Activated CD4-positive, CD25-positive, alpha-beta regulatory T cell treated with anti-CD3 and anti-CD28 coated beads, Interleukin-2, amount 50 U/mL, for 16 hours (primary cell): ENCODE measurements at places on chromosomes 12 and 14.

DNA sequence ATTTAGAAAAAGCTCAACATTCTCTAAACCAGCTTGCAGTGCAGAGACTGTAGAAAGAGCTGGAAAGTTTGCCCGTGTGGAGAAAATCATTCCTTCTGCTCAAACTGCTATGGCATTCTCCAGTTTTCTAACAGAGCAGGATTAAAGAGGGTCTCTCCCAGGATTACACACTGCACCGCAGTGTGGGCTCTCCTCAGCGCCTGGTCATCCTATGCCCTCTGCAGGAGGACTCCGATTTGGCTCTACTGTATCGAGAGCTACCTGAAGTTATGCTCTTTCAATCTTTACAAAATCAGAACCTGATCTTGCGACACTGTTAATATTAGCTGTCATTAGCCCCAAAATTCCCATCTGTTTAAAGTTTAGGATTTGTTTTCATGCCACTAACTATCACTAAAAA is 33.0 kb downstream of the BHLHE41 start:
- DNase-seq: no peak

DNA sequence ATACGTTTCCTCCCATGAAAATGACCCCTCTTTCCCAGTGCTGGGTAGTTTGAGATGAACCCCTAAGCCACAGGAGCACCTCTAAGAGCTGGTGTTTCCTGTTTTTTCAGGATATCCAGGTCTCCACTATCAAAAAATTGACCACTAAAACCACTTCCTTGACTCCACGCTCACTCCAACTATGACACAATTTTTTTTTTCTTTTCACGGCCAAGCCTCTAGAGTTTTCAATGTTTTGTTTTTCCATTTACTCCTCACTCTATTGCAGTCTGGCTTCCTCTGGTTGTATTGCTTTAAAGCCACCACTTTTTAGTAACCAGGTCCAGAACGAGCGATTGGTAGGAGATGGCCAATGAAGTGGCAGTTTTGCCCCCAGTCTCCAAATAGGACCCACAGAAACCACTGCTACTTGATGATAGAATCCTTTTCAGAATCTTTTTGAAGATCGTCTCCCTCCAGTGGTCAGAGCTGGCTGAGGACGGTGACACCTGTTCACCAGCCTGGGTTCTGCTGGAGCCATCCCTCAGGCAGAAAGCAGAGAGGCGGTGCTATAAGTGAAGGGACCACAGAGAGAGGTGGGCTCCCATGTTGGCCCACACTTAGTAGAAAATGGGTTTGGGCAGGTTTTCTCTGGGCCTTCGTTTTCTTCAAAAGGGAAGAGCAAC is 454.4 kb downstream of the VRK1 start:
- no peak for DNase-seq

- DNase-seq: no peak
These were observed 3.1 kb downstream of the ADCY4 start for GRCh38 chr14:24331731-24332267.

DNA sequence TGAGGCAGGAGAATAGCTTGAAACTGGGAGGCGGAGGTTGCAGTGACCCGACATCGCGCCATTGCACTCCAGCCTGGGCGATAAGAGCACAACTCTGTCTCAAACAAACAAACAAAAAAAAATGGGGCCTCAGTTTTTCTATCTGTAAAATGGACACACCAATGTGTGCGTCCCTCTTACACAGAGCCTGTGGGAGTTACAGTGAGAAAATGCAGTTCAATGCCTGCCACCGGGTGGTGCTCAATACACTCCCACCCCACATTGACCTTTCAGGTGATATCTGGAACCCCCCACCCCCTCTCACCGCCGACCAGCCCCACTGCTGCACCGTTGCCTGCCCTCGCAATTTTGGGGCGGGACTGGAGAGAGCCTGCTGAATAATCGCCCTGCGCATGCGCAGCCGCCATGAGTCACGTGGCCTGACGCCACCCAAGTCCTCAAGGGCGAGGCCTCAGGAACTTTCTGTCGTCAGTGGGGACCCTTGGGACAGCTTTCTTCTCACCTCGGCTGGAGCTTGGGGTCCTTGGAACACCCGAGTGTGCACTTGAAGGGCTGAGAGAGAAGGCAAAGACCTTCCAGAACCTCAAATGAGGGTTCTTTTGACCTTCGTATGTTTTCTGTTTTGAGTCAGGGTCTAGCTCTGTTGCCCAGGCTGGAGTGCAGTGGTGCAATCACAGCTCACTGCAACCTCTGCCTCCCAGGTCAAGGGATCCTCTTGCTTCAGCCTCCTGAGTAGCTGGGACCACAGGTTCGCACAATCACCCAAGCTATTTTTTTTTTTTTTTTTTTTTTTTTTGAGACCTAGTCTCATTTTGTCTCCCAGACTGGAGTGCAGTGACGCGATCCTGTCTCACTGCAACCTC is 14.6 kb upstream of the CABP1 start:
- DNase-seq: no peak

DNA sequence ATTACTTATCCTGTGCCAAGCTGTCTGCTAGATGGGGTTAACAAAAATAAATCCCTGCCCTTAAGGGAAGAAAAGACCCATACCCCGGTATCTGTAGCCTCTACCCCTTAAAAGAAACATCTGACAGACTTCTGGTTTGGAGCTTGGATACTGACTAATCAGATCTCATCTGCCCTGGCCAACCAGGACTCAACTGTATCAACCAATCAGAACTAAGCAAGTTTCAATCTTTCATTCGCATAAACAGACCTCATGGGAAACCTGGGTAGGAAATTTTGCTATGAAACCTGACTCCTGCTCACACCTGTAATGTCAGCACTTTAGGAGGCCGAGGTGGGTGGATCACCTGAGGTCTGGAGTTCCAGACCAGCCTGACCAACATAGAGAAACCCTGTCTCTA is 26.4 kb upstream of the PRMT8 start:
- DNase-seq: no peak

DNA sequence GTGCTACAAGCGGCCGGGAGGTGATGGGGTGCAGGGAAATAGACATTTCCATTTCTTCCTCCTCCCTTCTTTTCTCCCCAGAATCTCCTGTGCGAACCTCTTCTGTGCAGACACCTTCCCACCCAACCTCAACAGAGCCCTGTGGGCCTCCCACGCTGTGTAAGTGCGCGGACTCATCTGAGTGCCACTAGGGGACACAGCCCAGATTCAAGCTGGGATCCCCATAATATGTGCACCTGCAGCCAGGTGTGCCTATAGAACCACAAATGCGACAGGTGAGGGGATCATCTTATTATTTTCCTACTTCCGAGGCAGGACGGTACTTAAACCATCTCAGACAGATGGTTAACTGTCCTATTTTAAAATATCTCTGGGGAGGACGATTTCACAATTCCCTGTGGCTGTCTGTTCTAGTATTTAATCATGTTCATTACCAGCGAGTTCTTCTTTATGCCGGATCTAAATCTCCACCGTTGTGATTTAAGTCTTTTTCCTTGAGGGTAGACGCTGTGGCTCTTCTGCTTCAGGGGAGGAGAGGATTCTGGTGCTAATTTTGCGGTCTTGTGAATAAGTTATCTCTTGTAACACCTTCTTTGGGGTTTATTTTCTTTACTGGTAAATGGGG is 17.2 kb upstream of the CACNA1C start:
- no peak for DNase-seq

- no peak for DNase-seq
These were observed 802.7 kb downstream of the SLC16A7 start for GRCh38 chr12:60398547-60398946.

- DNase-seq: no peak
These were observed 252.6 kb upstream of the CCDC196 start for GRCh38 chr14:66233591-66233990.
